ENCODE measurements at places on chromosomes 12 and 14. TPM values are rescaled to one million over a fixed set of nuclear protein-coding genes. Genes with fewer than 3 reads are reported as not detected.

DNA sequence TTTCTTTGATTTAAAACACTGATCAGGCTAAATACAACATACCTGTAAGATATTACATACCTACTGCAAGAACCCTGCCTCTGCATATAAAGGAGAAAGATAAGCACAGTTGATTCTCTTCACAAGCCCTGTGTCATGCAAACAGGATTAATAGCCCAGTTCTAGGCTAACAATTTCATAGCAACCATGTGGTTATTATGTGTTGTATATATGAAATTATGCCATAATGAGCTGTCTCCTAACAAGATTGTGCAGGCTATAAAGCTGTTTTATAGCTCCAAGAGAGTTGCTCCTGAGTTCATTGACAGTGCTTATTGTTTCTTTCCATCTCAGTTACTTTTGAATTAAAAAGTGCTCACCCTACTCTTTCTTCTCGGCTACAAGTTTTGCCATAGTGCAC, 609.3 kb downstream of the DIO2 start:
- no peak for DNase-seq

The AVPR1A gene
- not detected for polyA plus RNA-seq

The IGF1 gene
- polyA plus RNA-seq = not detected

DNA sequence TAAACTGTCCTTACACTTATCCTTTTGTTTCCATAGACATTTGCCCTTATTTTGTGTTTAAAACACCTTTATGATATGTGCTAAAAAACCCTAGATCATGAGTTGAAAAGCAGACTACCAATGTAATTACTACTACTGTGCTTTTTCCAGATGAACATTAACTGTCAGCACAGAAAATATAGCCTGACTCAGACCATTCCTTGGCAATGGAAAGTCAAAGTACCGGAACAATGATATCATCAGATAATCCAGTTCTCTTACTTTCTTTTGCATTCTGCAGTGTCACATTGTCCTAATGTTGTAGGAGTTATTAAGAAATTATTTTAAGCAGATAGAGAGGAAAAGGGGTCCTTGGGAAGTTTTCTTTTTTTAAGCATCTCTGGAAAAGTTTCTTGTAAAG, 1189.0 kb upstream of the FLRT2 start:
- no peak for DNase-seq

The SLC5A8 gene
- not detected for polyA plus RNA-seq

The TMEM119 gene
- polyA plus RNA-seq = 0.59 TPM

The CLEC14A gene
- not detected for polyA plus RNA-seq

The PMEL gene
- polyA plus RNA-seq = 0.57 TPM

The ANO4 gene
- polyA plus RNA-seq = not detected

The ZDHHC22 gene
- polyA plus RNA-seq = not detected

The RNASE7 gene
- not detected for polyA plus RNA-seq

- DNase-seq = peak; percentile 52
Measured at GRCh38 chr12:46661110-46661845, 164.5 kb downstream of the SLC38A4 start.

DNA sequence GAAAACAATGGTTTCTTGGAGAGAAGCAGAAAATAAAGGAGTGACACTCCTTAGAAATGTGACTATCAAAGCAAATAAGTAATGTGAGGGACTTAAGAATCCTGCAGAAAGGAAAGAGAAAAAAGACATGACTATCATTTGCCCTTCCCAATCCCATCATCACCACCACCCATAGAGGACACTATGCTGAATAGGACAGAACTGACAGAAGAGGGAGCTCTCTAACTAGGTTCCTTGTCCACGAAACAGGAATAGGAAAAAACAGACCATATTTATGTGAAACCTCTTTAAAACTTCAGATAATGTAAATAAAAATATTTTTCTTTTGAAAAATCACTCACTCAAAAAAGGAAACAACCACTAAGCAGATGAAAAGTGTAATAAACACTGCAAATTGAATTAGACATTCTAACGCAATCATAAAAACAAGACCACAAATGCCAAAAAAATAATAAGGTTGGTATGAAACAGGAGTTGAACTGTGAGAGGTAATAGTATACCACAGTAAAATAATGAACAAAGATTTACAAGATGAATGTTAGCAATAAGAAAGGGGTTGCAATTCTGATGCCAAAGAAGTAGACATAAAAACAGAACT, 24.1 kb downstream of the KLRD1 start:
- peak; percentile 9 for DNase-seq

DNA sequence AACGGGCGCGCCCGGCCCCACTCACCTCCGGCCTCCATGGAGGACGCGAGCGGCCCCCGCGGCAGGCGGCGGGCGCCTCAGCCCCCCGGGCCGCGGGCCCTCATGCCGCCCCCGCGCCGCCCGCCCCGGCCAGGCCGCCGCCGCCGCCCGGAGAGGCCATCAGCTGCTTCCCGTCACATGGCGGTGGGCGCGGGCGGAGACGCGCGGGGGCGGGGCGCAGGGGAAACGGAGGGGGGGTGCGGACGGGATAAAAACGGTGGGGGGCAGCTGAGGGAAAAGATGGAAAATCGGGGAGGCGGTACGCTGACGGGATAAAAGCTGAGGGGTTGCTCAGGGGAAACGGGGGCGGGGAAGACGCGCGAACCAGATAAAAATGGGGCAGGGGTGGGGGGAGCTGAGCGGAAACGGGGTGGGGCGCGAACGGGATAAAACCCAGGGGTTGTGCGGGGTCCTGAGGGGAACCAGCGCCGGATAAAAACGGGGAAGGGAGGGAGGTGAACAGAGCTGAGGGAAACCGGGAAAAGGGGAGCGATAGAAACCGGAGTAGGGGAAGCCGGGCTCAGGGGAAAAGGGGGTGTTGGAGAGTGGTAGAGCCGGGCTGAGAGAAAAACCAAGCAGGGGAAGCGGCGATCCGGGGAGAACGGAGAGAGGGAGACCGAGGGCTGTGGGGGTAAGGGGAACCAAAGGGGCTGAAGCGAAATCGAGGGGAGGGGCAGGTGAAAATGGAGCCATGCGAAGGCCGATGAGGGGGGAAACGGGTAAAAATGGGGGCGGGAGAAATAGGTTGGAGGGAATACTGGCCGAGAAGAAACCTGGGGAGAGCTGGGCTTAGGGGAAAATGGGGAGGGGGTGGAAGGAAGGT, at the start of gene WSB2:
Gene WSB2 (minus strand): TSS at position 169 of the 862 bp plus-strand sequence. CDS start 131 bp downstream, at position 38.
- peak; percentile 30 for DNase-seq

The ERBB3 gene
- 0.22 TPM for polyA plus RNA-seq

The TSHR gene
- not detected for polyA plus RNA-seq

GRCh38 chr14:29846339-29847055, 81.2 kb downstream of the PRKD1 start:
- DNase-seq = no peak

- DNase-seq = no peak
Measured at GRCh38 chr14:44963775-44964380, 1.9 kb downstream of the TOGARAM1 start.

The C1QL4 gene
- not detected for polyA plus RNA-seq

The RHNO1 gene
- polyA plus RNA-seq = 49.4 TPM

DNA sequence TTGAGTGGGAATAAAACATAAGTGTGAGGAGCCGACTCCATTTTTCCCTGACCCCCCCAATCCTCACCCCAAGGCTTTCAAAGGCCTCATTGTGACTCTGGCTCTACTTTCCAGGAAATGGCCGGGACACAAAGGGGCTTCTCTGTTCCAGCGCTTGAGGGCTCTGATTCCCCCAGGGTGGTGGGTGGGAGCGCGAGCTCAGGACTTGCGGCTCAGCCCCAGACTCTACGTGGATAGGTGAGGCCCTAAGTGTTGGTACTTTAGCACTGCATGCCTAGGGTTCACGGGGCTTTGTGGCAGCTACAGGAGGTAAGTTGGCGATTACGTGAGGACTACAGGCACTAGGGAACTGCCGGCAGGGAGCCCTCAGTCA, 553 bp downstream of the CNPY2 start:
- DNase-seq = no peak

The AKAP3 gene
- polyA plus RNA-seq = 2.5 TPM

- DNase-seq = peak; percentile 9
Measured at GRCh38 chr14:105894125-105894977, 368.0 kb downstream of the TMEM121 start.

The KRT79 gene
- polyA plus RNA-seq = not detected

DNA sequence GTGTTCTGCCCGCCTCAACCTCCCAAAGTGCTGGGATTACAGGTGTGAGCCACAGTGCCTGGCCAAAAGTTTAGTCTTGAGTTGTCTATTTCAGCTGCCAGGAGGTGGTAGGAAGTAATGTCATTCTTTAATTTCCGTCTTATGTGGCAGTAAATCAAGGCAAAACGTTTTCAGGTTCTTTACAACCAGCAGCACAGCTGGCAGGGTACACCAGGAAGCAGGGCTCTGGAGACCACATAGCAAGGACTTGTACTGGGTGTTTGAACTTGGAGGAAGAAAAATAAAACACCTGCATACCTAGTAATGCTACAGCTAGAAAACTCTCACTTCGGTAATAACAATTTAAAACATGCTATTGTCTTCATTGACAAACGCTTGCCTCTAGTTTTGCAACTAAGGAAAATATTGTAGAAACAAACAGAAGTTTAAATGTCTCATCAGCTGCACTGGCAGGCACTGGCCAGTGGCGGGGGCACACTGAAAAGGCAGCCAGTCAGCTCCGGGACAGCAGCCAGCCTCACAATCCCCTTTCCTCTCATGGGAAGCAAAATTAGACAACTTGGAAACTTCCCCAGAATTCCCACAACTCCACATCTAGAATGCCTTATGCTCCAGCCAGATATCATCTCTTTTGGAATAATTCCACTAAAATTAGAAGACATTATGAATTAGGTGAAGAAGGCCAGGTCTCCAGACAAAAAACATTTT, 72.2 kb downstream of the CLIP1 start:
- no peak for DNase-seq

The C12orf54 gene
- polyA plus RNA-seq = not detected

The RASSF9 gene
- not detected for polyA plus RNA-seq

GRCh38 chr12:94550964-94551363, 91.3 kb upstream of the CEP83 start:
- DNase-seq = no peak

GRCh38 chr12:118465706-118466105, 89.4 kb downstream of the SUDS3 start:
- DNase-seq = no peak

The HOXC4 gene
- polyA plus RNA-seq = not detected

GRCh38 chr12:19855851-19856250, 416.6 kb downstream of the AEBP2 start:
- DNase-seq = no peak

DNA sequence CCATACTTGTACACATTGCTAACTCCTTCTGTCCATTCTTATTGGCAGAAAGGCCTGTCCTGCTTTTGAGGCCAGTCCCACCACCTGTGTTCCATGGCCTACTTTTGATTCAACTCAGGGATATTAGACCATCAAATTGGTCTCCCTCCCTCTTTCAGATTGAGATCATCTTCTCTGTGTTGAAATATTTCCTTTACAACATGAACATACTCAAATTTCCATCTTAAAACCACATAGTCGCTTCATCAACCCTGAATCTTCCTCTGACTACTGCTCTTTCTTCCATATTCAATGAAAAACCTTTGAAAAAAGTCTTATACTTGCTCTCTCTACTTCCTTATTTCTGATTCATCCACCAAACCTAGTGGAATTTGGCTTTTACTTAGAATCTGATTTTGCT, 34.9 kb downstream of the TRMT5 start:
- no peak for DNase-seq

- peak; percentile 52 for DNase-seq
Measured at GRCh38 chr14:76929927-76930326, 98.6 kb downstream of the IRF2BPL start.

The ZNF140 gene
- 30.7 TPM for polyA plus RNA-seq

- peak; percentile 7 for DNase-seq
Measured at GRCh38 chr12:101877806-101878242, 444 bp downstream of the DRAM1 start.

GRCh38 chr12:75507086-75507485, 4.3 kb downstream of the KRR1 start:
- DNase-seq = no peak

GRCh38 chr12:26226629-26227360, 31.4 kb downstream of the SSPN start:
- no peak for DNase-seq

The TFCP2 gene
- 16.6 TPM for polyA plus RNA-seq

- no peak for DNase-seq
Measured at GRCh38 chr14:24403294-24403998, 4.6 kb downstream of the NYNRIN start.

- no peak for DNase-seq
Measured at GRCh38 chr14:75283162-75283832, 4.7 kb downstream of the FOS start.

- no peak for DNase-seq
Measured at GRCh38 chr12:53782093-53782703, 30.4 kb upstream of the CISTR start.

The B4GALNT3 gene
- polyA plus RNA-seq = 0.21 TPM

The SCNN1A gene
- polyA plus RNA-seq = 1.2 TPM

All from naive thymus-derived CD4-positive, alpha-beta T cell (primary cell).